ENCODE measurements at places on chromosomes 6 and 20. TPM values are rescaled to one million over a fixed set of nuclear protein-coding genes. Genes with fewer than 3 reads are reported as not detected.

Gene KCNK16
- not detected for total RNA-seq

Gene NOTCH4
- total RNA-seq: 31.2 TPM

Gene CLPSL2
- total RNA-seq: not detected

Gene FHL5
- total RNA-seq: 4.4 TPM

Gene NELFCD
- 34.7 TPM for total RNA-seq

Gene TINAG
- 0.70 TPM for total RNA-seq

Gene BMP2
- 3.0 TPM for total RNA-seq
